ENCODE measurements at places on chromosomes 7 and 10.

GRCh38 chr7:131602994-131603372, 46.6 kb upstream of the PODXL start:
- DNase-seq, result no peak

DNA sequence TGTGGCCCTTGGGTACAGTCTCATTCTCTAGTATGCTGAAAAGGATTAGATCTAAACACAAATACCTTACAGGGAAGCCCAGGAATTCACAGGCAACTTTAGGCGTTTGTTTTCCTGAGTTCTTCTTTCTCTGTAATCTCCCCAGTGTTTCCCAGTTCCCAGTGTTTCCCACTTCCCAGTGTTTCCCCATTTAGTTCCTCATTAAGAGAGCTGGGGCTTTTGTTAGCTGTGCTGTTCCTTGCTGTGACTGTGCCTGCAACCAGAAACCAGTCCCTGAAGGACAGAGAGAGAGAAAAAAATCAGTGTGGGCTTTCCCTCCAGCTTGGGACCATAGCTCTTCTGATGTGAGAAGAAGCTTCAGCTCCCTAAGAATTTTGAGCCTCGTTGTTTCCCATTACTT, 802.9 kb upstream of the COBL start:
- DNase-seq, result no peak

- peak; percentile 28 for DNase-seq
Measured at GRCh38 chr10:122267849-122268737, 3.0 kb upstream of the BTBD16 start.

DNA sequence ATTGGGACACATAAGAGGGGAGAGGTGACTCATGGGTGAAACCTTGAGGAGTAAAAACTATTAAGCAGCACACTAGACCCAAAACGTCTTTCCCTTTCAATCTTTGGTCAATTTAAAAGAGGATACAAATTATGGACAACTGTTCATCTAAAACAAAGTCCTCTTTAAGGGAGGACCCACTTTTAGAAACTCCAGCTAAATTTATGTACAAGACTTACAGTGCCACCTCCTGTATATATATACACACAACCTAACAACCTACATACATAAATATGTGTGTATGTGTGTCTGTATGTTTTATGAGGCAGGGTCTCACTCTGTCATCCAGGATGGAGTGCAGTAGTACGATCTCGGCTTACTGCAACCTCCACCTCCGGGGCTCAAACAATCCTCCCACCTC, 18.1 kb upstream of the ZC3HAV1 start:
- DNase-seq, result no peak

DNA sequence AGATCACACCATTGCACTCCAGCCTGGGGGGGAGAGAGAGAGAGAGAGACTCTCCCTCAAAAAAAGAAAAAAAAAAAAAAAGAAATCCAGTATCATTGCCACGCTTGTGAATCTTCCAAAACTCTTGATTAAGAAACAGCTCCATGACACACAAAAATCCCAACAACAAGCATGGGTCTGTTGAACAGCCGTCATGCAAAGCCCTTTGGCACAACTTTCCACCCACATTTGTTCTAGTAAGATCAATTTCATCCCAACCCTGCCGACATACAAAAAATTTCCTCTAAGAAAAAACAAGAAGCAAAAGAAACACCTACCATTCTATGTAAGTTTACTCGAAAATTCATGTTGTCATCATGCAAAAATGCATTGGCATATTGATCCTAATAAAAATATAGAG, 62.8 kb downstream of the ARMH3 start:
- no peak for DNase-seq

- DNase-seq, result no peak
Measured at GRCh38 chr7:142563470-142563869, 185.8 kb upstream of the PRSS1 start.

- DNase-seq, result peak; percentile 46
Measured at GRCh38 chr10:46106410-46107255, 60.6 kb upstream of the MSMB start.

DNA sequence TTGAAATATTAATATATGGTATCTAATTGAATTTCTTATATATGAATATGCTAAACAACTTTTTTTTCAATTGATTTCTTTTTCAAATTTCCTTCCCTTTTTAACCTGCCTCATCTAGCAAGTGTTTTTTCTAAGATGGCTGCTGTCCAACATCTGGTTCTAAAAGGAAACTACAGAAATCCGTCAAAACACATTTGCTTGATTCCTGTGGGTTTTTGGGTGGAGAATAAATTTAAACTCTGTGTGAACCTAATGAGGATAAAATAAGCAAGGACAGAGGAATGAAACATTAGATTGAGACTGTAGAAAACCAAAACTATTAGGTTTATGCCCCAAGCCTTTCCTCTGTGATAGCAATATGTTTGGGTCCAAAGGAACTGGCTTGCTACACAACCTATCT, 75.5 kb upstream of the STARD3NL start:
- no peak for DNase-seq

GRCh38 chr10:121764233-121764942, 163.4 kb downstream of the ATE1 start:
- DNase-seq, result no peak

- peak; percentile 79 for DNase-seq
Measured at GRCh38 chr7:92833024-92833765, 3.2 kb downstream of the CDK6 start.

GRCh38 chr10:78830062-78830975, 238.4 kb upstream of the ZMIZ1 start:
- DNase-seq, result no peak

- DNase-seq, result no peak
Measured at GRCh38 chr10:129471447-129472175, 4.6 kb downstream of the MGMT start.

GRCh38 chr10:102264371-102264770, 19.0 kb downstream of the GBF1 start:
- no peak for DNase-seq

DNA sequence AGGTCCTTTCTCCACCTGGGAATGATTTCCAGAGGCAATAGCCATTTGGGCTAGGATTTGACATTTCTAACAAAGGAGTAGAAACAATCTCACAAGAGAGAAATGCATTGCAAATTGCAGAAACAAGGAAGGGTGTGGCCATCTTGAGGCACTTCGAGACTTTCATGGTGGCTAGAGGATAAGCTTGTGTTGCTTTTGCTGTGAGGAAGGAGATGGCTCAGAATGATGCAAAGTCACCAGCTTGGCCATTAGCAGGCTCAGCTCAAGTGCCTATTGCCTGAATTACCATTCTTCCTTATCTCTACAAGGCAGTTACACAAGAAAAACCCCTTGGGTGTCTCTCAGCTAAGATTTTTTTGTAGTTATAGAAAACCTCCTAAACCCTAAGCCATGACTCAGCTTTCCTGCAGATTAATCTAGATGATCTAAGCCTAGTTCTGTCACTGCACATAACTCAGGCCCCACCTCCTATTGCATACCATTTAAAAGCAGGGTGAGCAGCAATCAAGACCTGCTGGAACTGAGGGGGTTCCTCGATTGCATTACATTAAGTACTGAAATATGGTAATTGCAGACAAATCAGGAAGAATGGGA, 683.1 kb downstream of the NRG3 start:
- no peak for DNase-seq

GRCh38 chr10:45596526-45596925, 76.0 kb downstream of the ZFAND4 start:
- no peak for DNase-seq

DNA sequence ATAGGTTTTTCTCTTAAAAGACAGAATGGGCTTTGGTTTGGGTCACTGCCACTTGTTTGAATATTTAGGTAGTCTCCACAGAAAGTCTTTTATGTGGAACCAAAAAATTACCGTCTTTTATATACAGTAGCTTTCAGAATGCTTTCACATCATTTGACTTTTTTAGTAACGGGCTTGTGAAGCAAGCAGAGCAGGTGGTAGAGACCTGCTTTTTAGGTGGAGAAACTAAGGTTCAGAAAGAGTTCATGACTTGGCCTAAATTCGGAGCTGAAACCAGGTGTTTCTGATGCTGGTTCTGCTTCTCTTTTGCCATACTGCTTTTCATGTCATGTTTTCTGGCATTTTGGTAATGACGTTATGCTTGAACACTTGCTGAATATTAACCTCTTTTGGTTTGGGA, 36.3 kb downstream of the GARS1 start:
- no peak for DNase-seq

DNA sequence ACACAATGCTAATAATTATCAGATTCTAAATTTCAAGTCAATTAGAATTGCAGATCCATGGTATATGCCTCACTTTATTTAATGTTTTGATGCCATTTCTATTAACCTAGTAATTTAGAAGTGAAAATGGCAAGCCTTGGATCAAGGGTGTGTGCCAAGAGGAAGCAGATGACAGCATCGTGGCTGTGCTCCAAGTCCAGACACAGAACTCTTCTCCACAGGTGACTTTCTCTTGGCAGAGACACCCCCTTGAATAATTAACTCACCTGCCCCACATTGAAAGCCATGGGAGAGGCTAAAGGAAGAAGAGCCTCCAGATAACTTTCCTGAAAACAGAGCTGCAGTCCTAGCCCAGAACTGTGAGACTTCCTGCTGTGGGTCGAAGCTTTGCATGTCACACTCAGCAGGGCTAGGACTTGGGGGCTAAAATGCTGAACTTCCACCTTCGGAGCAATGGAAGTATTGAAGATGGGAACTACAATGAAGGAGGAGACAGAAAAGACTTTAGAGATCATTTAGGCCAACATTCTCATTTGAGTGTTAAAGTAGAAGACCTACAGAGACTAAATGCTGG, 996 bp upstream of the C10orf90 start:
- no peak for DNase-seq

GRCh38 chr7:119900996-119901672, 371.8 kb upstream of the KCND2 start:
- DNase-seq, result no peak

DNA sequence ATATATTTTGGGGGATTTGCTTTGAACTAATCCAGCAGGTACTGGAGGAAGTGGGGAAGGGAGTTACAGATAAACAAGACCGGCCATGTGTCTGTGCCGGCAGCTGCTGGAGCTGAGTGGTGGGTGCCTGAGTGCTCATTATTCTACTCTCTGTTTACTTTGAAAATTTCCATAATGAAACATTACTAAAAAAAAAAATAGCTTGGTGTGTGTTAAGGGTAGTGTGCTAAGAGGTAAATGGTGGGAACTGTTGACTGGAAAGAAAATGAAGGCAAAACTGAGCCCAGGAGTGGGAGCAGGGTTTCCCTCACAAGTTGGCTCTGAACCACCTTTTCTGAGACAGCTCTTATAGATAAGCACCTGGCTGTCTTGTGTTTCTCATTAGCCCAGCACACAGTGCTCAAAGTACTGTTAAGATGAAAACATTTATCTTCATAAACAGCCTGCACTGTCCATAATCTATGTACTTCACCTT, 50.6 kb downstream of the PARD3 start:
- no peak for DNase-seq

GRCh38 chr7:131097662-131098376, 229.9 kb upstream of the MKLN1 start:
- no peak for DNase-seq

Measured in stimulated activated CD8-positive, alpha-beta memory T cell treated with anti-CD3 and anti-CD28 coated beads, Interleukin-4, amount 100 ng/mL, for 24 hours (primary cell).